ENCODE measurements at places on chromosomes 5 and 9.
A peak's percentile ranks its signal among the peaks of the same experiment; 100 is the strongest.

DNA sequence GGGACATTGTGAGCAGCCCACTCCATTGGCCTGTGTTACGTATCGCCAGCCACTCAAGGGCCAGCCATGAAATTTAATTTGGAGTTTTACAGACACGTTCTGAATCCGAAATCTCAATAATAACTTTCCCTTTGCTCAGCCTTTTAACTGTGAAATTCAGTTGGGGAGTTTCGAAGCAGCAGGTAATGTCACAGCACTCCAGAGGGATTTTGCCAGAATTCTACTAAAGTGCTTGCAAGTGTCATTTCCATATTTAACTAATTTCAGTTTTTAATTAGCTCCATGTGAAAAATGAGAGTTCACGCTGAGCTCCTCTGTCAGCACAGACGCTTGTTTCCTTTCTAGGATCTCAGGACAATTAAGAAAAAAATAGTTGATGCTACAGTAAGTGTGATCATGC, 267.1 kb upstream of the WWC1 start:
- no peak for DNase-seq

GRCh38 chr9:71796100-71796767, 27.9 kb upstream of the CEMIP2 start:
- no peak for DNase-seq

DNA sequence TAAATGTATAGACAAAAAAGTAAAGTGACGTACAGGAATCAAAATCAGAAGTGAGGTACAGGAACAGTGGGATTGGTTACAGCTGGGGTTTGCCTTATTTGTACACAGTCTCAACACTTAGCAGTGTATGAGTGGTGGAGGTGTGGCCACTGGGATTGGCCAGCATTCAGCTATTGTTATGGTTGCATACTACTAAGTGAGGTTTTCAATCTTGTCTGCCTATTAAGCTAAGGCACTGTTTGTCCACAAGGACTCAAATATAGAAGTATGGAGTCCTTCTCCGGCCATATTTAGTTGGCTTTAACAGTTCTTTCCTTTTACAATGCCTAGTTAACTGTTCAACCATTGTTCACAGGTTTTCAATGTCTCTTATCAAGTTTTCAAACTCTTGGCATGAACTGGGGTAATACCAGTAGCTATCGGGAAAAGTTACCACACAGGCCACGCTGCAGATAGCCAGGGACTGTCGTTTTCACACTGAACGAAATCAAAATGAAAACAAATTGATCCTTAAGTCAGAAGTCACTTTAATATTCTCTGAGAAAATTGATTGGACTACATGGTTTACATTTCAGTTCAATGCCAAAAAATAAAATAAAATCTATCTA, 176.0 kb upstream of the FREM1 start:
- DNase-seq, result no peak

GRCh38 chr9:99050292-99050911, 54.5 kb upstream of the TGFBR1 start:
- DNase-seq, result peak; percentile 52

DNA sequence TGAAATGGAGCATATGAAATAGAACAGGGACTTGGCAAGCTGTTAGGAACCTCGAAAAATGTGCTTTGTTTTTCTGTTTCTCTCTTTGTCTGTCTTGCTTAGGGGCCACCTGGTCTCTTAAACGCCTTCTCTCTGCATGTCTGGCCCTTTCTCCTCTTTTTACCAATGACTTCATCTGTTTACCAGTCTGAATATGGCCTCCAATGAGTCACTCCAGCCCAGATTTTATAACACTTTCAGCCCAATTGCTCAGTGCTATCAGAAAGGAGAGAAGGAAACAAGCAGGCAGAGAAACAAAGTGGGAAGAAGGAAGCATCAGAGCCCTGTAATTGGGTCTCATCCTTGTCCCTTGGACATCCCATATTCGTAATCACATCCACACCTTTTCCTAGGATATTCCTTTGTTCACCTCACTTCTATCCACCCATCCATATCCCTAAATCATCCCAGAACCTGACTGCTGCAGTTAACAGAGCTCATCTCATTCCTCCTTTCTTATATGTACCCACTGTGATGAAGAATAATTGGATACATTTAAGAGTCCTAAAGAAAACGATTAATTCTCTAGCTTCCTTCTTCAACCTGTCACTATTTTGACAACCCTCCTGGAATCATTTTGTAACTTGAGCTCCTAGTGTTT, 151.8 kb upstream of the GPR151 start:
- peak; percentile 25 for DNase-seq

DNA sequence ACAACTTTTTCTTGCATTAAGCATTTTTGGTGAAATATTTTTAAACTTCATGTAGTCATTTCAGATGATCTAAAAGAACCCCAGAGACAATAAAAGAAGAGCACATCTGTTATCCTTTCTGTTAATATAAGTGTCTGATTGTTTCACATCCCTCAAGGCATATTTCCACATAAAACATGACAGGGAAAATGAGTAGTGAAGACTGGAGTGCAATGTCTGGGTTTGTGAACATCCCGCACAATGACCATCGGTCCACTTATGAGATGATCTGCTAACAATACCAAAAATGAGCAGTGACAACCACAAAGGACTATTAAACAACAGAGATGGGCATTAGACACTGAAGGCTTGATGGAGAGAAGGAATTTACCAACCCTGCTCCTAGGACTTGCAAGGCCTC, 209.1 kb downstream of the NR2F1-AS1 start:
- no peak for DNase-seq

DNA sequence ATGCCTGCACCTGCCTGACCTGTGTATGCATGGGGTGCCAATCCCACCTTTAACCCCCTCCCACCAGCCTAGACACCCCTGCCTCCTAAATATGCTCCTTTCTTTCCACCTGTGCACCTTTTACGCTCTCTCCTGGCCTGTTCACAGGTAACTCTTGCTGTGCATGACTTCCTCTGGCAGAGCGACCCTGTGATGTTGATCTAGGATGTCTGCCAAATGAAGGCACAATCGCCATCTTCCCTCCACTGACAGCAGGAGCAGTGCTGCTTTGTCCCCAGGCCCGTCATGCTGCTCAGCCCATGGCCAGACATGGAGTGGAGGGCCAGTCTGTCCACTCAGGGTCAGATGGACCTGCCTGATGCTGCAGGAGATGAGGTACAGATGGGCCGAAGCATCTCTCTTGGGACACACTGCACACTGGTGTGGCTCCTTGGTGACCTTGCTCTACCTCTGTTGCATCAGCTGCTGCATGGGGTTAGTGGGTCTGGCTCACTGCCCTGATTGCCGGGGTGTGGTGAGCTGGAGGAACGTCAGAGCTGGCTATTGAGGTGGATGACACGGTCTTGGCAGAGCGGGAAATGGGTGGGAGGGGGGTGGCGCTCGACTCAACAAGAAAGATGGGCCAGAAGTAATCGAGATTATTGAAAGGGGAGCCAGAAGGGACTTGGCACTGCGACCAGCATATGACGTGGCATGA, 101.7 kb upstream of the PITX1 start:
- peak; percentile 57 for DNase-seq

DNA sequence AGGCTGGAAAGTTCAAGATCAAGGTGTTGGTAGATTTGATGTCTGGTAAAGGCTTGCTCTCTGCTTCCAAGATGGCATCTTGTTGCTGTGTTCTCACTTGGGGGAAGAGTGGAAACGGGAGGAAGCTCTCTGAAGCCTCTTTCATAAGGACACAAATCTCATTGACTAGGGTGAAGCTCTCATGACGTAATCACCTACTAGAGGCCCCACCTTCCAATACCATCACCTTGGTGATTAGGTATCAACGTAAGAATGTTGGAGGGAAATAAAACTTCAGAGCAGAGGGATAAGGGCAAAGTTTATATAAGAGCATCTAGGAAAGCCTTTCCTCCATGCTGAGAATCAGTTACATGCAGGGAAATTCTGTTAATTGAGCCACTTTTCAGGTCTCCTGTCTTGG, 15.4 kb upstream of the KLF9 start:
- DNase-seq, result no peak

DNA sequence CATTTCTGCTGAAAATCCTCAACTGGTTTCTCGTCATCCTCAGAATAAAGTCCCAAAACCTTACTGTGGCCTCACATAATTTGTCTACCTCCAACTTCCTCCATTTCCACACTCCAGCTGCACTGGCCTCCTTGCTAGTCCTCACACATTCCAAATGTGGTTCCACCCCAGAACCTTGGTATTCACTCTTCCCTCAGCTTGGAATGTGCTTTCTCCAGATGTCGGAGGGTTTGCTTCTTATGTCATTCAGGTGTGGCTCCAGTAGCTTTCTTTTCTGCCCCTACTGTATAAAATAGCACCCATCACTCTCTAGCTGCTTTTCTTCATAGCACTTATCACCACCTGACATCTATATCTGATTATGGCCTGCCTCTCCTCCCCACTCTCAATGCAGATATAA, 102.5 kb upstream of the IFNK start:
- peak; percentile 5 for DNase-seq

DNA sequence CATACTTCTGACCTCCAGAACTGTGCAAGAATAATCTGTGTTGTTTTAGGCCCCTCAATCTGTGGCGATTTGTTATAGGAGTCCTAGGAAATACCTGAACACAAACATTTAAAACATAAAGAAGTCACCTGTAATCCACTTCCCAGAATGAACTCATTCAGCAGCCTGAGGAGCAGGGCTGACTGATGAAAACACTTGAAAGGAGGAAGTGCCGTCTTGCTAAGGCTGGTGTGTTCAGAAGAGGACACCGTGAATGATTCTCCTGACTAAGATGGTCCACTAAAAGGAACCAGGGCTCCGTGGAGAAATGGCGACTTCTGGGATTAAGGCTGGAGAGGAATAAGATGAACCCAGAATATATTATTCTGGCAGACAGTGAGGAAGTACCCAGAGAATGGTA, 18.7 kb upstream of the MARCHF6 start:
- no peak for DNase-seq

DNA sequence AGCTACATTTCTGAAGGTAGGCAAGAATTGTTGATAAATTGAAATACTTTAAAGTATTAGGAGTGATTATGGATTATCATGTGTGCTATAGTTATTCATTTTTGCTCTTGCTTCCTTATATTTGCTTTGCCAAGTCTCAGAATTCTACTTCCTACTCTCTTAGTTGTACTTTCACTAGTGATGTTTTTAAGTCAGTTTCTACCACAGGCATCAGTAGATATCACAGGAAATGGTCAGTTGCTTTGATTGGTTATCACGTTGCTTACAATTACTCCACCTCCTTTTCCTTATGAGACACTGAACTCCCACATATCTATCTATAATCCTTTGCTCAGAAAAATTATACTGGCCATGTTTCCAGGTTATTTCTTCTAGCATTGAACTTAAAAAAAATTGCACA, 472.8 kb downstream of the DMRTA1 start:
- DNase-seq, result no peak

DNA sequence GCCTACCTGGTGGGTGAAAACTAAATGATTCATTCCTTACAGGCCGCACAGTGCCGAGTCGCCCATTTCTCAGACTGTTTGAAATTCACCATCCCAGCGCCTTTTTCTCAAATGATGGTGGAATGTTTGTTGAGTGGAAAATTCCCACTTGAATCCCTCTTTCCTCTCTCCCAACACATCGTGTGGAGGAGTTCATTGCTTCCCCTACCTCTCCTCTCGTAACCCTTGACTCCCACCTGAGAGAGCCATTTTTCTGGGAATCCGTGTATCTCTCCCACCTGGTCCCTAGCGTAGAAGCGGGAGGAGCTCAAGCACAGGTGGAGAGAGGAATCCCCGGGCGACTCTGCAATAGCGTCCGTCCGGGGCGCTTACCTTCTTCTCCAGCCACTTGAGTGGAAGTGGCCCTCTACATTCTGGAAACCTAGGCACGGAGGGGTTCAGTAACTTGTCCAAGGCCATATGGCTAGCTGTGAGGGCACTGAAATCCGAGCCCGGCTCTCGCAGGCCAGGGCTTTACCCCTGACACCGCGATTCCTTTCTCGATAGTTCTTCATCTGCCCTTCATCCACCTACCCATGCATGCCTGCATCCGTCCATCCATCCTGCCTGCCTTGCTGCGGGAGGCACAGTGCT, 683 bp downstream of the OSMR start:
- no peak for DNase-seq

DNA sequence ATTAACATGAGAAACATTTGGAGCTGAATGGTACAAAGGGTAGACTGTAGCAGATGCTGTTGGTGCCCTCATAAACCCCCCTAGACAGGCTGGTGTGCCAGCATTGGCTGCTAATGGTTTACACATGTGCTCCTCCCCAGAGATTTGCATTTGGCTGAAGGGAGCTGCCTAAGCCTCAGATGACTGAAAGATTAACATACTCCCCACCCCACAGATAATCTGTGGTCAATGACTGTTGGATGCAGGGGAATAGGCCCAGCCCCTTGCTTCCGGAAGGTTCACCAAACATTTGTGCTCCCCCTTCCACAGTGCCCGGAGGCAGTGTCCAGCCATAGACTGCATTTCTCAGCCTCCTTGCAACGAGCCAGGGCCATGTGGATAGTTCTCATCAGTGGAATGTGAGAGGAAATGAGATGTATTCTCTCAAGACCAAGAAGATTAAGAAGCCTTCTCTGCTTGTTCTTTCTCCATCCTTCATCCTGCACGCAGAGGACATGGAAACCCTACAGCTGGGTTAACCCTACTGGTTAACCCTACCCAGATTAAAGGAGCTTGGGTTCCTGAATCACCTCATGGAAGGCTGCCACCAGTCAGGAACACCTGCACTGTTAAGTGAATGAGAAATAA, 79.6 kb downstream of the PHAX start:
- DNase-seq, result peak; percentile 56

DNA sequence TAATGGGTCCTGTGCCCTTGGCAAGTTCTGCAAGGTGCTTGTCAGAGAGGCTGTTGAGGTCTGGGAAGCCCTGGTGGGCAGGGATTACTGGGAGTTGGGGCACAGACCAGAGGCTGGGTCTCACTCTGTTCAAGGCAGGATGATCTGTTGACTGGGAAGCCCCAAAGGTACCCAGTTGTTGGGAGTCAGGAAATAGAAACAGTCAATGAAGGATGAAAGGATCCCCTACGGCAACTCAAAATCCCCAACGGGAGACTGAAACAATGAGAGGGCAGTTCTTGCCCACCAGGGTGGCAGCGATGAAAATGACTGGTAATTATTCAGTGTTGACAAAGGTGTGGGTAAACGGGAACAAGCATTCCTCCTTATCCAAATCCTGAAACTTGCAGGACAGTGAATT, 31.2 kb downstream of the BNIP1 start:
- DNase-seq, result no peak

- no peak for DNase-seq
Observed at GRCh38 chr5:138371454-138371853, 19.0 kb downstream of the KDM3B start.

DNA sequence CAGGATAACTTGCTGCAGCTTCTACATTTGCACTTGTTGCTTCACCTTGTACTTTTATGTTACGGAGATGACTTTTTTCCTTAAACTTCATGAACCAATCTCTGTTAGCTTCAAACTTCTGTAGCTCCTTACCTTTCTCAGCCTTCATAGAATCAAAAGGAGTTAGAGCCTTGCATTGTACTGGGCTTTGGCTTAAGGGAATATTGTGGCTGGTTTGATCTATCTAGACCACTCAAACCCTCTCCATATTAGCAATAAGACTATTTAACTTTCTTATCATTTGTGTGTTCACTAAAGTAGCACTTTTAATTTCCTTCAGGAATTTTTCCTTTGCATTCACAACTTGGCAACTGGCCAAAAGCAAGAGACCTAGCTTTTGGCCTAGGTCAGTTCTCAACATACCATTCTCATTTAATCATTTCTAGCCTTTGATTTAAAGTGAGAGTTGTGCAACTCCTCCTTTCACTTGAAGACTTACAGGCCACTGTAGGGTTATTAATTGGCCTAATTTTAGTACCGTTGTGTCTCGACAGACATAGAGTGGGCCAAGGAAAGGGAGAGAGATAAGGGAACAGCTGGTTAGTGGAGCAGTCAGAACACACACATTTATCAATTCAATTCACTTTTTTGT, 63.7 kb downstream of the SHOC1 start:
- peak; percentile 56 for DNase-seq

- peak; percentile 43 for DNase-seq
Observed at GRCh38 chr5:177357459-177358351, at the start of gene RGS14. Gene RGS14, plus strand, starts transcription at chr5:177357924. Its CDS starts 101 bp downstream, at chr5:177358025.

Measured in fibroblast of skin of right biceps (primary cell).